Activated CD4-positive, alpha-beta T cell treated with anti-CD3 and anti-CD28 coated beads, Interleukin-2, amount 50 U/mL, for 1 hour (primary cell): ENCODE measurements at places on chromosomes 4 and X.

DNA sequence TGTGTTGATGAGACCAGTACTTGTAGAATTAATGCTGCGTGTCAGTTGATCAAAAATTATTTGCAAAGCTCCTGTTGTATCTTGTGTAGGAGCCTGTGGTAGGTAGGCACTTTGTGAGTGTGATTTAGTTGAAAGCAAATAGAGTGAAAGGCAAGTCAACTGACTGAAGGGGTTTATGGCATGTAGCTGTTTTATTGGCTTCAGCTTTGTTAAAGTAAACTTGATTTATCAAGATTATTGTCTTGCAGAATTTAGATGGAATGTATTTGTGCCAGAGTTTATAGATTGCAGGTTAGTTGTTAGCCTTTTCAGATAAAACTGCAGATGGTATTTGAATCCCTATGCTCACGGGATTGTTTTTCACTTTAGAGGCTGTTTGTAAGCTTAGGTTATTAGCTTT, 128.0 kb downstream of the FRAS1 start:
- no peak for DNase-seq

GRCh38 chrX:1894026-1894294, 279.1 kb downstream of the ASMT start:
- no peak for DNase-seq

DNA sequence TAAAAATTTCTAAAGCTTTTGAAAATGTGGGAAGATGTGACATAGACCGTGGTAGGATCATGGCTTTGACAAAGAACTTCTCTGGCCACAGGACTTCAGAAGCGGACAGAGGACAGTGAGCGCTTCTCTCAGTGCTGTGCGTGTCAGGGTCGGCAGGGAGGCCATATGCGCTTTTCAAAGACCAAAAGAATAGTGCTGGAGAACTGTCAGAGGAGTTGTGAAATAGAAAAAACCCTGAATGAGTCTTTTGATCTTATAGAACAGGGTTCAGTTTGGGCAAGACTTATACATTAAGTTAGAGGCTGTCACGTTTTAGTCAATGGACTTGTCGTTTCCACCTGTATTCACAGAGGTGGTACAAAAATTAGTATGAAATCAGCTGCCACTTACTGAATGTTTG, 77.4 kb downstream of the PTTG2 start:
- no peak for DNase-seq

GRCh38 chr4:173242466-173243250, 74.0 kb downstream of the GALNT7 start:
- no peak for DNase-seq

DNA sequence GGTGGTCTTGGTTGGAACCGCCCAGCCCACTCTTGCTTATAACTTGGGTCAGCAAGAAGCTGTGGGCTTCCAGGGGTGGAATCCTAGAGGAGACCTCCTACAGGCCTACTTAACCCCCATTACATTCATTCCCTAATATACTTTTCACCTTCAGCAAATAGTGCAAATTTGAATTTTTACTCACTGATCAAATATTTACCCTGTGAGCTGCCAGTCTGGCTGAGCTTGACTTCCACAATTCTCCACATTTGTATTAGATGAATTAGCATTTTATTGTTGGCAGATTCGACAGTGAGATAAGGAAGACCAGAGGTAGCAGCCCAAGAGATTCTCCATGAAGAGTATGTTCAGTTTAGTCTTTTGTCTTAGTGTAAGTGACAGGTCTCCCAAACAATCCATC, 199.6 kb downstream of the BCOR start:
- DNase-seq, result no peak

- no peak for DNase-seq
Observed at GRCh38 chrX:9396930-9397329, 67.9 kb upstream of the TBL1X start.

GRCh38 chr4:24769571-24769970, 25.8 kb upstream of the SOD3 start:
- no peak for DNase-seq

- DNase-seq, result no peak
Observed at GRCh38 chrX:135591871-135592270, 71.4 kb downstream of the INTS6L start.

- DNase-seq, result no peak
Observed at GRCh38 chr4:105543346-105543745, 9.1 kb upstream of the ARHGEF38 start.

- no peak for DNase-seq
Observed at GRCh38 chr4:182770996-182771514, 146.1 kb downstream of the DCTD start.

- no peak for DNase-seq
Observed at GRCh38 chr4:41409594-41409895, 128.4 kb upstream of the LIMCH1 start.

- no peak for DNase-seq
Observed at GRCh38 chrX:77342004-77342403, 105.2 kb upstream of the FGF16 start.

GRCh38 chr4:8911316-8912088, 39.9 kb upstream of the HMX1 start:
- no peak for DNase-seq

- DNase-seq, result no peak
Observed at GRCh38 chr4:137124278-137124932, 407.9 kb downstream of the PCDH18 start.
